CD4-positive, alpha-beta T cell treated with Interleukin-21 for 1 hour (primary cell): ENCODE measurements at places on chromosomes 1 and 21.

- no peak for DNase-seq
These were observed 10.1 kb downstream of the TMEM63A start for GRCh38 chr1:225872075-225872430.

- DNase-seq = no peak
These were observed 53.5 kb upstream of the PRDM2 start for GRCh38 chr1:13646521-13646920.

DNA sequence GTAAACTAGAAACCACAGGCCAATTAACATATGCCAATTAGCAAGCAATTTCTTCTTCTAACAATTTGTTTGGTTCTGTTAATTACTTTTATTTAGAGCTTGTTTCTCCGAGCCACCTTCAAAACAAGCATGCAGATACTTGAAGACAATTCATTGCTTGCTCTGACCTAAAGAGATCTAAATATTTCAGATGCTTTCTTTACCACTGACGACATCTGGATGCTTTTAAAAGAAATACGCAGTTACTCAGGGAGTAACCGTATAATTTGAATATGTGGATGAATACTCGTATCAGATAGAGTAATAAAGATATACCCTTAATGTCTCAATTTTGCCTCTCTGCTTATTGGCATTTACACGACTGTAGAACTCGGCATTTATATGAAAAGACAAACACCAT, 390.0 kb downstream of the DISC1 start:
- DNase-seq = no peak

DNA sequence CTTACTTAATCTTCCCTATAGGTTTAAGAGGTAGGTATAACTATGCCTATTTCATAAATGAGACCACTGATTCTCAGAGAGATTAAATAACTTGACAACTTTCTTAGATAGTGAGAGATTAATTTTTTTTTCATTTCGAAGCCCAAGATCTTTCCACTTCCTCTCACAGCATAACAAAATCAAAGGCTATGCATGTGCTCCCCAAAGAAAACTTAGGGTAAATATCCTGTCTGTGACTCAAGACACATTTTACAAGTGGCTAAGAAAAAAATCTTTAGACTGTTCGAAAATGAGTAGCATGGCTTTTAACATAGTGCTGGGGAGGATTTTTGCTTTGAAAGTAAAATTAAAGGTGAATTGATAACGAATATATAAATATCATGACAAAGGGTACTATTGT, 8.2 kb upstream of the C1orf141 start:
- peak; percentile 21 for DNase-seq

- DNase-seq = no peak
These were observed 80.7 kb upstream of the KAZN start for GRCh38 chr1:14517841-14518180.

- DNase-seq = no peak
These were observed 7.7 kb upstream of the CDC42 start for GRCh38 chr1:22044690-22045420.
